ENCODE measurements at places on chromosomes 5 and 9.

GRCh38 chr5:10528056-10528816 lies 35.6 kb upstream of the ANKRD33B start:
- no peak for DNase-seq

GRCh38 chr9:136705564-136705963 lies 6.8 kb upstream of the DIPK1B start:
- no peak for DNase-seq

- DNase-seq: no peak
Observed at GRCh38 chr9:93815135-93815534, 140.0 kb downstream of the BARX1 start.

GRCh38 chr9:131971482-131972074 lies 108.1 kb downstream of the MED27 start:
- DNase-seq: no peak

DNA sequence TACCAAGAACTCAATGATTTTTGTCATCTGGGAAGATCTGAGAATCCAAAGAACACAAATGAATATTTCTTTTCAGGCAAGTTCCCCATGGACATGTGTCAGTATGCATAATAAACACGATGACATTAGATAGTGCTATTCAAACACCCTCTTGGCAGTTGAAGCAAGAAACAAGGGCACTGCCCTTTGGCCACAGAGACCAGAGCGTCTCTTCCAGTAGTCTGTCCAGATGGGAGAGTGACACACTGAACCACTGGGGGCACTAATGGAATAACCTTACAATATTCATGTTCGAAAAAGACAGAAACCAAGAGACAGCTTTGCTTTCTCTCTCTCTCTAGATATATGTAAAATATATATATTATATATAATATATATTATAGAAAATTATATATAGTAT lies 301.9 kb downstream of the CTNND2 start:
- DNase-seq: peak; percentile 5

DNA sequence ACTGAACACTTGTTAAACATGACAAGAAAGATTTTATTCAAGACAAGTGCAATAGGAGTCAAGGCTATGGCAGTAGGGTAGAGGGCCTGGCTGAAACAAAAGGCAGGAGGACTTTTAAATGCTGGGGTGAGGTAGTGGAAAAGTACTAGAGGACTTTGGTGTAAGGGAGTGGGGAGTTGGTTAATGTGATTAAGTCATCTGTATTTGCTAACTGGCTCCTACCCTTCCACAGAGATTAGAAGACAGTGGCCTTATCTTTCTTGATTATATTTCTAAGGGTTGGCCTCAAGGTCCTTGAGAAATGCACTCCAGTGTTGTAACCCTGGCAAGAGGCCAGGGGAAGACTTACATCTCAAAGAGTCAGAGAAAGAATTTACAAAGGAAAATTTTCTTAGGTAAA lies 160.2 kb upstream of the FTMT start:
- DNase-seq: peak; percentile 6

GRCh38 chr9:1918622-1919021 lies 96.5 kb upstream of the SMARCA2 start:
- no peak for DNase-seq

GRCh38 chr5:127412698-127413097 lies 104.7 kb upstream of the PRRC1 start:
- no peak for DNase-seq

- DNase-seq: no peak
Observed at GRCh38 chr9:8457816-8458215, 658.2 kb upstream of the DMAC1 start.

DNA sequence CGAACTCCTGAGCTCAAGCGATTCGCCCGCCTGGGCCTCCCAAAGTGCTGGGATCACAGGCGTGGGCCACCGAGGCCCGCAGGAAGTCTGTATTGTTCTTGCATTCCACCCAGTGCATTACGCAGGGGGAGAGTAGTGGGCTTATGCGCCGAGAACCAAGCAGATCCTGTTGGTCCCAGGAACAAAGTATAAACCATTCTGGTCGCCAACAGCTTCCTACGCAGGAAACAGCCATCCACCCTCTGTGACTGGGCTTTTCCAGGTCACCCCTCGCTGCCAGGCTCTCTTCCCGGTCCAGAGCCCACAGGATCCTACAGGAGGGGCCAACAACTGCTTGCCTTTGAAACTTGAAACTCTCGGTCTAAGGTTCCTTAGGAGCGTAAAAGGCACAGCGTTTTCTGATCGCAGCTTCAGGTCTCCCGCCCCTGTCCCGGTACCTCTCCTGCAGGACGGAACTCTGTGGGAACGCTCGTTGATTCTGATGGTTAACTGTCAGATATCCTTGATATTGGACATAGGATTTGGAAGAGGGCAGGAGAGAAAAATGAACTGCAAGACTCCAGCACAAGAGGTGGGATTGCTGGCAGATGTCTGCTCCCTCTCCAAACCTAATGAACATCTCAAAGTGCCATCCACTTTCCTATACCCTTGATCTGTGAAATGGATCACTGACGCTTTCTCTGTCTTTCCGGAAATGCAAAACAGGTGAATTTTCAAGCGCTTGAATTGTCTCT lies 4.2 kb upstream of the ANXA2R start:
- DNase-seq: no peak

All from HEK293T (cell line).